ENCODE measurements at places on chromosomes 2 and 18. TPM values are rescaled to one million over a fixed set of nuclear protein-coding genes. Genes with fewer than 3 reads are reported as not detected.

Gene TTN
- total RNA-seq: 1,545 TPM

Gene SKA1
- 0.74 TPM for total RNA-seq

Gene CRYGA
- total RNA-seq: not detected

Gene COL5A2
- total RNA-seq: 21.0 TPM

Gene TFCP2L1
- total RNA-seq: 0.82 TPM

Gene DSG1
- total RNA-seq: 3.6 TPM

Gene XDH
- total RNA-seq: 0.16 TPM

Gene MALL
- 39.1 TPM for total RNA-seq

Gene CIB4
- total RNA-seq: not detected

Gene HOXD13
- not detected for total RNA-seq

Gene CCBE1
- 2.9 TPM for total RNA-seq

Gene GLS
- 81.8 TPM for total RNA-seq

Gene CDKL4
- total RNA-seq: 0.88 TPM

Gene DUSP2
- 1.6 TPM for total RNA-seq

Gene DHRS9
- 47.6 TPM for total RNA-seq

Gene BABAM2
- 59.7 TPM for total RNA-seq

Gene RAD51AP2
- 0.18 TPM for total RNA-seq

Gene BOLL
- not detected for total RNA-seq

Gene PPP1R1C
- 5.0 TPM for total RNA-seq
